ENCODE measurements at places on chromosomes 6 and 20.
A peak's percentile ranks its signal among the peaks of the same experiment; 100 is the strongest.

GRCh38 chr6:37137201-37138090, 32.5 kb upstream of the PIM1 start:
- DNase-seq, result peak; percentile 71

DNA sequence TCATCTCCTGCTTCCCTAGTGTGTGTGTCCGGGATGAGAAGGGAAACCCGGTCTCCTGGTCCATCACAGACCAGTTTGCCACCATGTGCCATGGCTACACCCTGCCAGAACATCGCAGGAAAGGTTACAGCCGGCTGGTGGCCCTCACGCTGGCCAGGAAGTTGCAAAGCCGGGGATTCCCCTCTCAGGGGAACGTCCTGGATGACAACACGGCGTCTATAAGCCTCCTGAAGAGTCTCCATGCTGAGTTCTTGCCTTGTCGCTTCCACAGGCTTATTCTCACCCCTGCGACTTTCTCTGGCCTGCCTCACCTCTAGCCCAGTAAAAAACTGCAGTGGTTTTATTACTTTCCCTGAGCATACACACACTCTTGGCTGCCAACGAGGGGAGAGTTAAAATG, 23.9 kb upstream of the C6orf141 start:
- no peak for DNase-seq

- DNase-seq, result no peak
These were observed 430.3 kb upstream of the SULF2 start for GRCh38 chr20:48215536-48215935.

- DNase-seq, result no peak
These were observed 263.9 kb downstream of the FRK start for GRCh38 chr6:115796829-115797228.

DNA sequence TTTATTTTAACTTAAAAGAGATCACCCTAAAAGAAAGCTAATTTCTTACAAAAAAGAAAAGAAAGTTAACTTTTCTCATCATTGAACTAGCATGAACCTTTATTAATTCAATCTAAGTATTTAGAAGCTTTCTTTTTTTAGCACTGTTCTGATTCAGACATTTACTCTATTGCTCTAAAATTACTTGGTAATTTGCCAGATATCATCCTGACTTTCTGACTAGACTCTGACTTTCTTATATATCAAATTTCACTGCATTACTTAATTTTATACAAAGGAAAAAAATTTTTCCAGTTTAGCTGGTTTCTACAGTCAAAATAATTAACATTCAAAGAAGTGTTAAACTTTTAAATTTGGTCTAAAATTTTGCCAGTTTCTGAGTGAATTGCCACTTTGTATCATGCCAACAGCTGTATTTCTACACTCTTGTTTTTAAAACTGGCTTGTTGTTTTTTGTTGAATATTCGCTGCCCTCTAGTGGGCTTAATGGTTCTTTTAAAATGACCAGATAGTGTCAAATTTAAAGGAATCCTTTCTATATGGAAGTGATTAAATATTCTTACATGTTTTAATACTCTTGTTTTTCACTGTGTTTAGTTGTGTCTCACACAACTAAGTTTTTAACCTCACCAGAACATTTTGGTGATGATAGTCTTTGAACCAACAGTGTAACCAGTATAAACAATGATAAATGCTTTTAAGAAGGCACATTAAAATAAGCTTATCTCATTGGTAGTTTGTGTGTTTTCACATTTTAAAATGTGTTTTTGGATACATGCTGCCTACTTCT, 102.0 kb downstream of the POPDC3 start:
- DNase-seq, result no peak

GRCh38 chr6:141988954-141989705, 143.6 kb upstream of the GJE1 start:
- DNase-seq, result peak; percentile 30

DNA sequence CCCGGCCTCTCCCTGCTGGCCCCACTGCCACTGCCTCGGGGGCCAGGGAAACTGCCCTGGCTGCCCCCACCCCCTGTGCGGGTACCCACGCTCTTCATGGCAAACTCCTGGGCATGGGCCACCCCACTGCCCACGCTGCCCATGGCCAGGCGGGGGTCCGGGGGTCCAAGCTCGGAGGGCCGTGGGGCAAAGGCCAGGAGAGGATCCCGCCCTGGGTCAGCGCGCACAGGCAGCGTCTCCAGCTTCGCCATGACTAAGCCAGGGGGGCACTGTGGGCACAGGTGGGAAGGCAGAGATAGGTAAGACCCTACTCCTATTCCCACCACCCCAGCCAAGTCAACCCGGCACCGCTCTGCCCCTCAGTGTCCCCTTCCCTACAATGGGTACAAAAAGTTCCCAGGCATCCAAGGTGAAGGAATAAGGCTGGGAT, 6.4 kb downstream of the LZTS3 start:
- no peak for DNase-seq
